ENCODE measurements at places on chromosomes 2 and 18.

DNA sequence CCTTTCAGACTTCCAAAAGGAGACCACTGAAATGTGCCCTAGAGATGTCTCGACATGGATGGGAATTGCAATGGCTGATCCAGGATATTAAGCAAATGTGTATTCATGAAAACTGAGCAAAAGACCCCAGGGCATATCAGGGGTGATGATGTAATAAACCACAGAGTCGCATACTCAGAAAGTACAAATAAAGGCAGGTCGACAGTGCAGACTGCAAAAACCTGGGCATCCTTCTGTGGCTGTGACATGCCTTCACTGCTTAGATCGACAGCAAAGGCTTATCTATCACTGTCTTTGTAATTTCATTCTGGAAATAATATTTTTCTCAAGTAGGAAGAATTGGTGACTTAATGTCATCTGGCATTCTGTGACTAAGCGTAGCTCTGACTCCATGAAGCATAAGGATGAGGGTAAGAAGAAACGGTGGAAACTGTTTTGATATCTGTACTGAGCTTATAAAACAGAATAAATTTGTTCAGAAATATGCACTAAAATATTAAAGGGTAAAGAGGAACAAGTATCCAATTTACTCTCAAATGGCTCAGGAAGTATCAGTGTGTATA is 115.6 kb upstream of the NRP2 start:
- DNase-seq: no peak

DNA sequence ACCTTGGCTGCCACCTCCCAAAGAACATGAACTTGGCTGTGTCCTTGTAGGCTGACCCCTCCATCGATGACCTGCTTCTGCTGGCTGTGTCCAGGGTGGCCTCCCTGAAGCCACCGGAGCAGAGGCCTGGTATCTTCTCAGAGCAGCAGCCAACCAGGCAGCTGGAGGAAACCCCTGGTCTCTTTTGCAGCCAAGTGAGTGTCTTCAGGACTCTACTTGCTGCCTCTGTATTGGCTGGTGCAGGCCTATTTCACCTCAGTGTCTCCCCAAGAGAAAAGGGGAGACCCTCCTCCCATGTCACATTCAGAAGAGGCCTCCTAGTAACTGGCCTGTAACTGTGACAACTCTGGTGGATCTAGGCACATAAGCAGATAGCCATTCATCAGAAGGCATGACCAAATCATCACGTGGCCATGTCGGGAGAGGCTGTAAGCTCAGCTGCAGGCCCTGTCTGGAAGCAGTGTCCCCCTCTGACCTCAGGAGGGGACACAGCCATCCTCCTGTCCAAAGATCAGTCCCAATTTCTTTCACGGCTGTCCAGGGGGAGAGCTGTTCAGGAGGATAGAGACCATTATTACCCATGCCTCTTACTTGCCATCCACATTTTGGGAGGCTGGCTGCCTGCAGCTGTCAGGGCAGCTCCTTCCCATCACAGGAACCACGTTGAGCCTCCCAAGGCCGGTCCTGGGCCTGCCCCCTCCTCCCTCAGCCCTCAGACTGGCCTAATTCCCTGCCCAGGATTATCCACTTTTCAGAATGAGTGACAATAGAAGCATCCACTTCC is 20.9 kb upstream of the ROCK2 start:
- no peak for DNase-seq

GRCh38 chr2:25504266-25504665 is 162.5 kb upstream of the DNMT3A start:
- DNase-seq: no peak

DNA sequence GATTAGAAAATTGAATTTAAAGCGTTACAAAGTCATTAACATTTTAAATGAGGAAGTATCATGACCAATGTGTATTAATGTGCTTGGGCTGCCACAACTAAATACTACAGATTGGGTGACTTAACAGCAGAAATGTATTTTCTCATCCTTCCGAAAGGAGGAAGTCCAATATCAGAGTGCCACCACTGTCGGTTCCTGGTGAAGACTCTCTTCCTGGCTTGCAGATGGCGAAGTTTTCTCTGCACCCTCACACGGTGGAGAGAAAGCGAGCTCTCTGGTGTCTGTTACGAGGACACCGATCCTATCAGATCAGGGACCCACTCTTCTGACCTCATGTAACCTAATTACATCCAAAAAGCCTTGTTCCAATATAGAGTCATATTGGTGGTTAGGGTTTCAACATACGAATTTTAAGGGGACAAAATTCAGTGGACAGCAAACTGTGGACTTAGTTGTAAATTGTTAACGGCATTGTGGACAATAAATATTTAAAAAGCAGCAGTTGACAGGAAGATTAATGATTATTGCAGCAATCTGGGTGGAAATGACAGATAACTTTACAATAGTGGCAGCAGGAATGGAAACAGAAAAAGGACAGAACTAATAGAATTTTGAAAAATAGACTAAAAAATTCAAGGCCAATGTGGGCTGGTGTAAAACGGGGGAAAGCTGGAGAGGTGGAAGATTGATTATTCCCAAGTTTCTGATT is 35.1 kb upstream of the CYRIA start:
- DNase-seq: no peak

GRCh38 chr2:148989882-148990493 is 48.5 kb upstream of the LYPD6B start:
- DNase-seq: no peak

- DNase-seq: no peak
Observed at GRCh38 chr2:106537047-106537446, 49.9 kb downstream of the CD8B2 start.

DNA sequence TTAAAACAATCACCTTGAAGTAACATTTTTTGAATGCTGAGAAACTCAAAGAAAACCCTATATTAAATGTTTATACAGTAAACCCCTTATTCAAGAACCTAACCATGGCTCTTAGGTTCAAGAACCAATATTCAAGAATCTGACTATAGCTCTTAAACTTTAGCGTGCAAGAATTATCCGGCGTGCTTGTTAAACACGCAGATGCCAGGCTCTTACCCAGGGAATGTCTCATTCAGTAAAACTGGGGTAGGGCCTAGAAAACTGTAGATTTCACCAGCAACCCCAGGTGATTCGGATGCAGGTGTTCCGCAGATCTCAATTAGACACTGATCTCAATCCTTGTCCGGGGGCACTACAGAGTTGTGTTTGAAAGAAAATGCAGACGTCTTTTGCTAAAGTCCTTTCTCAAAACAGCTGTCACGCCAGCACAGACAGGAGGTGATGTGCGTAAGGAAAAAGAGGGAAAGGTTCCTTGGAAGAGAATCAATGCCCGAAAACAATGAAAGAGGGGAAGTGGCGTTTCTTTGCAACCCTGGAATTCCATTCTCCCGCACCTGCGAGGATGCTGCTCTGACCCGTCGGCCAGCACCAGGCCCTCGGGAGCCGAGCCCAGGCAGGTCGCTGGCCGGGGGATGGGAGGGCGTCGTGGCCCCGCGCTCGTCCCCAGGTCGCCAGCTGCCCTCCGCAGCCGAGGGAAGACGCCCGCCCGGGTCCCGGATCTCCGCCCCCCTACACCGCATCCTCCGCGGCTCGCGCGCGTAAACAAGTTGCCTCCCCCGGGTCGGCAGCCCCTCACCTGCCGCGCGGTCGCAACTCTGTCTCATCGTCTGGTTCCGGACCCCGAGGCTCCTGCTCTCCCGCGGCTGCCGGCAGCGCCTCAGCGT is 851 bp downstream of the EIF2AK3 start:
- DNase-seq: peak; percentile 31

DNA sequence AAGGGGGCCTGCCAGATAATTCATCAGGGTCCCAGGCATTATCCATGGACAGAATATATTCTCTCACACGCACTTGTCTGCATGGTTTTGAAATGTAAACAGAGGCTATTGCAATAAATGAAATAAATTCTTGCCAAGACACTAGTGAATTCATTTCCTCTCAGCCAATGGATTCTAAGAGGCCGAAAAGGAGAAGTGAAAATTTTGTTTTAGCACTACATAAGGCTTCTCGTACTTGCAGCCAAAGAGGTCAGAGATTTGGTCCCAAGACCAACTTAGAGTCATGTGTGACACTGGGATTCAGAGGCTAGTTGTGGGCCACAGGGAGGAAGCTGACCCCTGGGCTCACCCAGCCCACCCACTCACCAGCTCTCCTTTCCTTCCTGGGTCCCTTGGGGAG is 184.1 kb upstream of the GLI2 start:
- no peak for DNase-seq

- no peak for DNase-seq
Observed at GRCh38 chr2:16400127-16400623, 265.5 kb downstream of the CYRIA start.

DNA sequence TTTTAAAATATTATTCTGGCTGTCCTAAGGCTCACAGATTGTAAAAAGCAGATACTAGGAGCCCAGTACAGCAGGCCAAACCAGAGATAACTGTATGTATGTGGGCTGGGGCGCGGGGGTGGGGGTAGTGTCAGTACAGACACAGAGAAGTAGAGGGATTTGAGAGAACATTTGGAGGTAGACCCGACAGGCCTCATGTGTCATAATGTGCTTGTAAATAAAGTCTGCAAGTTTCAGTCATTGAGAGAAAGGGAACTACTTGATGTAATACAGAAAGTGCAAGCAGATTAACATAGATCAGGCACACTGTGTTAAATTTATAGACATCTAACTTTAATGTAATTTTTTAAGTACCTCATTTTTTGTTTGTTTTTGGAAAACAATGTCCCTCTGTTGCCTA is 7.4 kb upstream of the POLI start:
- no peak for DNase-seq

DNA sequence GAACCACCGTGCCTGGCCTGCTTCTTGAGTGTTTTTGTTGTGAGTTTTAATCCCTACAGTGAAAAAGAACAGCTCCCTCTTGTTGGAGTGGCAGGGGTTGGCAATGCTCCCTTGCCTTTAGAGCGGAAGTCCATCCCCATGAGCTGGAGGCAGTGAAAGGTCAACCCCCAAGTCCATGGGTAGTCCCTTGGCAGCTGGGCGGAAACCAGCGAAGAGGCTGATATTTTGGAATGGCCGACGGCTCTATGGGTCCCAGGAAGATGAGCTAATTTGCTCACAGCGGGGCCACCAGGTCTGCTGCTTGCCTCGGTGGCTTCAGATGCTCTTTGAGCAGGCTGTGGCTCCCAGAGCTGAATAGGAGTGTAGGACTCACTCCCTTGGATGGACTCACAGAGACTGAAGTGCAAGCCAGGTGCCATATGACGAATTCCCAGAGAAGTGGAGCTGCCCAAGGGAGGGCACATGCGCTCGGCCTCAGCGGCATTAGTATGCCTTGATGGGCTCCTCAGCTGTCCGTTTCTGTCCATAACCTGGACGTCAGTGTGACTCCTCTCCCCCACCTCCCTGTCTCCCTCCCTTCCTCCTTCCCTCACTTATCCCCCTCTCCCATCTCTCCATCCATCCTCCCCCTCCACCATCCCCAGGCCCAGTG is 25.4 kb upstream of the RHOB start:
- no peak for DNase-seq

DNA sequence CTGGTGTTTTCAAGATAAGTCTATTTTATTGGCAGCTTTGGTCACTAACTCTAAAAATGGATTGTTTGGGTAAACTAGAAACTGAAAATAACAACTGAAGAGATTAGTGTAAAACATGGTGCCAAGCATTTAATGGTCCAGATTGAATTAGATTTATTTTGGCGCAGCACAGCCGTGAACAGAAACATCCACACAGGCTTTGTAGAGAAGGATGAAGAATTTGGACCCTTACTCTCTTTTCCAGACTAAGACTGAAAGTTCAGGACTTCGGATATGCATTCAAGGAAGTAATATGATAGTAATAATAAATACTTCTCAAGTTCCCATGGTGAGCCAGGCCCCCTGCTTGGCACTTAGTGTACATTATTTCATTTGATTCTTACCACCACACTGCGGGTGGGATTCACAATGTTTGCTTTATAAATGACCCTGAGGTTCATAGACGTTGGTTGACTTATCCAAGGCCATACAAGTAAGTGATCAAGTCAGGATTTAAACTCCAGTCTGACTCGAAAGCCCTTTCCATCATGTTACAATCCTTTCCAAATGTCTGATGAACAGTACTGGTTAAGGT is 54.2 kb upstream of the ITGB6 start:
- no peak for DNase-seq

DNA sequence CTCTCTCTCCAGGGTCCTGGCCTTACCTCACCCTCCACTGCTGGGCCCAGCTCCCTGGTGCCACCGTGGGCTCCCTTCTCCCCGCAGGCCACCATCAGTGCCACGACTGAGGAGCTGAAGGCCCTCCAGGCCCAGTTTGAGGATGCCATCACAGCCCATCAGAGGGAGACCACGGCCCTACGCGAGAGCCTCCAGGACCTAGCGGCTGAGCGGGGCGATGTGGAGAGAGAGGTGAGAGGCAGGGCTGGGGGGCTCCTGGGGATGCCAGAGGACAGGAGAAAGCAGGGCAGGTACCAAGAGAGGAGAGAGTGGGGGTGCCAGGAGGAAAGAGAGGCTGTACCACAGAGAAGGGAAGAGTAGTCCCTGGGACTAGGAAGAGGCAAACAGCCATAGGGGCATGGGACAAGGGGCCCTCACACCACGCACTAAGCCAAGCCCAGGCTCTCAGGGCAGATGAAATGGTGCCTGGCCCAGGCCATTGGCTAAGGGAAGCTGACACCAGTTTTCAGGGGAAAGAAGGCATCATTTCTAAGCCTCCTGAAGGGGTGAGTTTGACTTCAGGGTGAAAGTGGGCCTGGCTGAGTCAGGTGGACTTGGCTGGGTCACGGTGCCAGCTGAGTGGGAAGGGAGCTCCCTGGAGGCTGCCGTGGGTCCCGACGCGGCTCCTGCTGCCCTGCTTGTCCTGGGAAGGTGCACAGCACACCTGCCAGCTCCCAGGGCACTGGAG is 39.0 kb upstream of the SNED1 start:
- DNase-seq: no peak

- DNase-seq: no peak
Observed at GRCh38 chr2:9909106-9909505, 42.4 kb upstream of the GRHL1 start.

DNA sequence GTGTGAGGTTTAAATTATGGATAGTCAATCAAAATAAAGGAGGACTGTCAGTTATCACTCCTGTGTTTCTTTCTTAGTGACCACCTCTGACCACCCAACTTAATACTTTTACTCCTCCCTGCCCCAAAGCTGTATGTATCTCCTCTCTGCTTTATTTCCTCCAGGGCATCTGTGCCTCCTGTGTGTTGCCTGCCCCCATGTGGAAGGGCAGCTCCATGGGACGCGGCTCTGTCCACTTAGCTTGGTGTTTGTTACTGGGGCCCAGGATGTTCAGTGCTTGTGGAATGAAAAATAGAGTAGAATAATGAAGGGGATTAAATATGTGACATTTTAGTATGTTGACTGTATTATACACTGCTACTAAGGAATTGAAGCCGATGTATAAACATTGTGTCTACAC is 9.8 kb downstream of the ACP1 start:
- no peak for DNase-seq

- DNase-seq: no peak
Observed at GRCh38 chr18:70513502-70514171, 224.8 kb downstream of the SOCS6 start.

- no peak for DNase-seq
Observed at GRCh38 chr2:75416420-75417342, 144.1 kb downstream of the EVA1A start.
